ENCODE measurements at places on chromosomes 7 and 10.

DNA sequence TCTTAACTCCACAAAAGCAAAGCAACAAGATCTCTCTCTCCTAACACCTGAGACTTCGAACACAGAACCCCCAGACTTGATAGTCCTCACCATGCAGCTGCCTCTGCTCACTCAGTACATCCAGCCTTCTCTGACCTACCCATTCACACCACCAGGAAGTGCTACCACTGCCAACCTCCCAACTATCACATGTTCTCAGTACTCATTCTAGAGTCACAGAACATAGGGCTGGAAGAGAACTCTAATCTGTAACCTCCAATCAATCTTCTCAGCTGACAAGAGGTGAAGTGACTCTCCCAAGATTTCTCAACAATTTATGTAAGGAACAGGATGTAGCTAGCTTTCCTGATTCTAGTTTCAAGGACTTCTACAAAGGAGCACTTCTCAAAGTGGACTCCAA, 3.8 kb downstream of the NUDCD3 start:
- no peak for DNase-seq

DNA sequence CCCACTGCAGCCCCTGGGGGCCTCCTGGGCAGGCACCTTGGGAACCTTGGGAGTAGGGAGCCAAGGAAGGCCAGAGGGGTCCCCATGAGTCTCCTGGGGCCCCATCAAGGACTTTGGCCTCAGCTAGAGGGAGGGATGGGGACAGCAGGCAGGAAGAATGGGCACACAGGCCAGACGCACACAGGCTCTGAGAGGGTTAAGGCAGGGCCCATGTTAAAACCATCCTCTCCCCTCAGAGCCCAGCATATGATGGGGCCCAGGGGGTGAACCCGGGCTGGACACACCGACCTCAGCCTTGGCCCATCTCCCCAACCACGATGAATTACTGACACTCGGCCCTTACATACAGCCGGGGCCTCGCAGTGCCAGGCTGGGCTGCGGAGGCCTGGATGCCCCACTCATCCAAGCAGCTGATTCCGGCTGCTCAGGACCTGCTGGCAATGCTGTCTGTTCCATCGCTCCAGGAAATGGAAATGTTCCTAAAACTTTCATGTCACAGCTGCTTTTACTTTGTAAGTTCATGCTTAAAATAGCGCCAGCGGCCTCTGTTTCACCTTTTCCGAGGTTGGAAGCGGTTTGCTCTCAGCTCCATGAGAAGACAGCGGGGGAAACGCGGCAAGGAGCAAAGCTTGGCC, 17.3 kb upstream of the INPP5A start:
- DNase-seq, result no peak

DNA sequence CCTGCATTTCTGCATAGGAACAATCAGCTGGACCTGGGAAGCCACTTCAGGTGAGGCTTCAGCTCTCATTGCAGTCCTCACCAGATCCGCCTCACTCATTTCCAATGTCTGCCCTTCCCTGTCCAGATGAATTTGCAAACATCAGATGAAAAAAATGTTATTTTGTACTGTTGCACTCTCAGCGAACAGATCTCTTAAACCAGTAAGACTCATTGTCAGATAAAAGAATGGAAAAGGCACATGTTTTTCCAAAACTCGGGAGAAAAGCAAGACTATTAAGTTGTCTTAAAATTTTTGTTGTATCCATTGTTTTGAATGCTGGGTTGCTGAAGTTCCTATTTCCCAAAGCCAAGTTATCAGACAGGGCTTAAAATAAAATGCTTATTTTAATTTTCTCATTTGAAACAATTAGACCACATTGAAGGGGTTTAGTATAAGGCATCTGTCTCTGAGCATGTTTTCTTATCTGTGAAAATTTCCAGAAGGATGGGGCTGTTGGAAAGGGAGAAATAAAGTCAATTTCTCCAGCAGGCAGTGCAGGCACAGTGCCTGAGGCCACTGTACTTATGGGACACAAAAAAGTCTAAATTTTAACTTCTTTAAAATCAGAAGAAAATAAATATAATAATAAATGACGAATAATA, 396.8 kb downstream of the KCNMA1 start:
- no peak for DNase-seq

GRCh38 chr7:136523571-136523970, 344.9 kb upstream of the CHRM2 start:
- no peak for DNase-seq

GRCh38 chr7:158858592-158859503, 2.5 kb downstream of the DYNC2I1 start:
- DNase-seq, result no peak

GRCh38 chr7:47471831-47472230, 110.1 kb downstream of the TNS3 start:
- no peak for DNase-seq

GRCh38 chr10:7260412-7260900, 150.4 kb downstream of the SFMBT2 start:
- DNase-seq, result peak; percentile 43

DNA sequence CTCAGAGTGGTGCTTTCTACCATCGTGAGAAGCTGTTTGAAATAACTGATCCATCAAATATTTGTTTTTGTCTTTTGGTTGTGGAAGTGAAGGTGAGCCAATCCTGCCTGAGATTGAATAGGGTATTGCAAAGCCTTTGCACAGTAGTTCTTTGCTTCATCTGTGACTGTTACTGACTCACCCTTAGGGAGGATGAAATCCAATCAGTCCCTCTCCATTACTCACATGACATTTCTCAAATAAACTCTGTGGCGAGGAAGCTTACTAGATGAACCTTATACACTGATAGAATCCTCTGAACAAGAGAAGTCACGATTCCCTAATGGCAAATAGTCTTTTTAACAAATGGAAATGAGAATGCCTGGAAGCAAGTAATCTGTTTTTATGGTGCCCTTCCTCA, 31.9 kb downstream of the HEPACAM2 start:
- DNase-seq, result no peak

DNA sequence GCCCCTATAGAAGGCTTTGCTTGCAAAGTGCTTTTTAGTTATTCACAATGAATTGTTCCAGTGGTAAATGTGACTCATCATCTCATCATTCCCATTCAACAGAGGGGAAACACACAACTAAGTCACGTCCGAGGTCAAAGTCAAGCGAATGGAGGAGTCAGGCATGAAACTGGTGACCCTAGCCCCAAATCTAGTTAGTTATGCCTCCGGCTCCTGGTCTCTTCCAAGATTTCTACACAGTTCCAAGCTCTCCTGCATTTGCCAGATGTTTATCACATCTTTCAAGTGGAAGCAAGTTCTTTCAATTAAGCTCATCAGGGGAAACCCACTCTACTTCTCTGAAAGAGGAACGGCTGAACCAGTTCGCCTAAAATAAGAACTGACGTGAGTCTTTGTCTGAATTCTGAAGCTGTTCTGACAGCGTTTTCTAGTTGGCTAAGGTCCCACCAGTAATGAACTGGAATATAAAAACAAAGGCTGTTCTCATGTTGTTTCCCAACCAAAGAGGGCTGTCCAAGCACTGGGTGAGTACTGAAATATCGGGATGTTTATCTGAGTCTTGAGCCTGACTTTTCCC, 140.9 kb upstream of the NRBF2 start:
- DNase-seq, result no peak

DNA sequence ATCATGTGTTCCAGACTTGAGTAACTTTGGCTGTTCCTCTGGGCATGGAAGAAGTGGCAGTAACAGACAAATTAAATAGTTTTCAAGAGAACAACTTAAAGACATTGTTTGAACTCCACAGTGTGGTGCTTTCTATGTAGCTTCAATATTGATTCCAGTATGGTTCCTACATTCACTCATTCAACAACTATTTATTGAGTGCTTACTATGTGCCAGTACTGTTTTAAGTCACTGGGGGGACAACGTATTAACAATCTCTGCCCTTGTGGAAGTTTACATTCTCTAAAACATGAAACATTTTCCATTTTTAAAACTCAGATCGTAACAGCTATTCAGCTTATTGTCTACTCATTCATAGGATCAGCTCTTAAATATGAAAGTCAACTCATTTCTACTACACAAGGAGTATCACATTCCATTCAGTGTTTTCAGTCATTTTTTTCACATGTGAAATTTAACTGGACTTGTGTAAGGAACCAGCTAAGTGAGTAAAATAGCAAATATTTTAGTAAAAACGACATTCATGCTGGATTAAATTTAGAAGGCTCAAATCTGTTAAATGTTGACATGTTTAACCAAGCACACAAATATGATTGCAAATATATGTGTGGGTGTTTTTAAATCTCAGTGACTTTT, 13.6 kb upstream of the CUBN start:
- no peak for DNase-seq

DNA sequence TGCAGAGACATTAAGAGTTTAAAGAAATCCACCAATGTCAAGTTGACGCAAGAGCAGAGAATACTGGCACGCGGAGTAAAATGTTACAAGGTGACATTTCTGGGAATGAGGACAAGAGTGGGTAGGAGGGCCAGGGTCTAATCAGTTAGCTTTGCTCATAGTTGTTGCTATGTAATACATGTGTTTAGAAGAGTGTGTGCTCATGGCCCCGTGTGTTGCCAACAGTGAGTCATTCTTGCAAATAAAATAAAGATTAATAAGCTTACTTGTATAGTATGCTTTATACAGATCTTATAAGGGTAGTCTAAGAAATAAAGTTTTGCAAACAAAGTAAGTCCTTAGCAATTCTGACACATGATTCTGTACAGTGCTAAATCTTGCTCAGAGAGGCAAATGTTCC, 64.5 kb downstream of the DNMBP start:
- no peak for DNase-seq

GRCh38 chr7:106462365-106462859, 177.6 kb upstream of the NAMPT start:
- no peak for DNase-seq

GRCh38 chr10:43852149-43852548, 203.5 kb upstream of the ZNF32 start:
- DNase-seq, result no peak

GRCh38 chr10:128960517-128960916, 506.5 kb upstream of the MGMT start:
- no peak for DNase-seq

- no peak for DNase-seq
These were observed 14.7 kb upstream of the ADAM12 start for GRCh38 chr10:126402721-126403695.

DNA sequence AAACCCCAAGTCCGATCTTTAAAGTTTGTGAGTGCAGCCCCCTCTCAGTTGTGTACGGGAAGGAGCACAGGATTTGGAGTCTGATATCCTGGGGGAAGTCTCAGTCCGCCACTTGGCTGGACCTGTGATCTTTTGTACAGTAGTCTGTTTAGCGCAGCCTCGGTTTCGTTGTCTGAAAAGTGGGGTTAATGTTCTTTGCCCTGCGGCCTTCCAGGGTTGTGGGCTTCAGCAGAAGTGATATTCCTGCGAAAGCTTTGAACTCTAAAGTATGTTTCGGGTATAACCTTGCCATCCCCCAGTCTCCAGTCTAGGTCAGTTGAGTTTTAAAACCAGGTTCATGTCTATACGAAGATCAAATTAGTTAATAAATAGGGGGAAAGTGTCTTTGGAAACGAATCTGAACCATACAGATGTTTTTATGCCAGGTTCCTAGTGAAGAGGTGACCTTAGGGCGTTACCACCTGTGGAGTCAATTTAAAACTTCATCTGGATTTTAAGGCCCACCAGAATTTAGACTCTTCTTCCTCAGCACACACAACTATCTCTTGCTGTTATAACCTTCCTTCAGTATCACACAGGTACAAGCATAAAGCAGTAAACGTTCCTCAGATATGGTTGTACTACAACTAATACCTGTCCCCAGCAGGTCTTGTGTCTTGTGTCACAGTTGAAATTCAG, 904 bp downstream of the R3HCC1L start:
- no peak for DNase-seq

GRCh38 chr10:104077663-104078151, 8.0 kb downstream of the COL17A1 start:
- no peak for DNase-seq

DNA sequence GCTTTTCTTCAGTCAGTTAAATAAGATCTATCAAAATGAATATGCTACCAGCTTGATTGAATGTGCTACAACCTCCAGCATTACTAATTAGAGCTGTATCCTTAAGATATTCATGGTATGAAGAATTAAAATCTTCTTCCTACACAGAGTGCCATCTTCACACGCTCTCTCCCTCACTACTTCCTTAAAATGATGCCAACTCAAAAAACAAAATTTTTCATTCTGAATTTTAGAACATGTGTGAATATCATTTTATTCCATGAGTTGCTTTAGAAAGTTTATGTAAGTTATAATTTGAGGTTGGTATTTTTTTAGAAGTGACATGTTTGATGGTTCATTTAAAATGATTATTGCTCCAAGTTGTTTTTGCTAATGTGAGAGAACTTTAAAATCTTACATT, 407.5 kb upstream of the CELF2 start:
- DNase-seq, result no peak

DNA sequence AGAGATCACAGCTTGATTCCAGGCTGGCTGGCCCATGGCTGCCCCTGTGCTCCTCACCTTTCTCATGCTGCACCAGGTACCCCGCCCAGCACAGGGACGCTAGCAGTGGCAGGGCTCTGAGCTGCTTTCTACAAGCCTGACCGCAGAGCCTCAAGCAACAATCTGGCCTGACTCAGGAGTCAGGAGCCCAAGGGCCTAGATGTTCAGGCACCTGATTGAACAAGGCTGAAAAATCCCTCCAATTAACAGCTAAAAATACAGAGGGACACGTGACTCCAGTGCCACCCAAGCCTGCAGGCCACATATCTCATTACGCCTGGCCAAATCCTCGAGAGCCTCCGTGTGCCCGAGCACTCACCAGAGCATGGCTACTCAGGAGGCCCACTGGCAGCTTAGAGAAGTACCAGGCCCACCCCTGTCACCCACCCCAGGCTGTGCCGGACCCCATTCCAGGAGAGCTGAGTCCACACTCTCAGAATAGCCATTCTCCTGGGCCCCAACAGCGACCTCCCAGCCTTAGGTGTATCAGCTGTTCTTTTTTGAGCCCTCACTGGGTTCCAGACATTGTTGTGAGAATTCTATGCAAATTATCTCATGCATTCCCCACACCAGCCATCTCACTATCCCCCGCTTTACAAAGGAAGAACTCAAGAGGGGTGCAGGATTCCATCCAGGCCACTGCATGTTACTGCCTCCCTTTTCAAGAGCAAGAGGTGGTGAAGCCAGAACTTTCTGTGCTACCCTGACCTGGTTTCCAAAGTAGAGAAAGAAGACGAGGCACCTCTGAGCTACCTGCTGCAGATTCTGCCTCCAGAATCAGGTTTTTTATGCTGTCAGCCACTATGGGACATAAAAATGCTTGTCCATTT, 98.3 kb downstream of the COL13A1 start:
- no peak for DNase-seq

GRCh38 chr10:78947226-78947625, 121.5 kb upstream of the ZMIZ1 start:
- no peak for DNase-seq

GRCh38 chr7:159197066-159197975, 52.7 kb upstream of the VIPR2 start:
- no peak for DNase-seq

- no peak for DNase-seq
These were observed 14.4 kb upstream of the AKR1C3 start for GRCh38 chr10:5079836-5080235.

All from right renal cortex interstitium (tissue), 3 donors.